Activated CD8-positive, alpha-beta memory T cell treated with anti-CD3 and anti-CD28 coated beads for 36 hours (primary cell): ENCODE measurements at places on chromosomes 1 and 21. TPM values are rescaled to one million over a fixed set of nuclear protein-coding genes. Genes with fewer than 3 reads are reported as not detected.

Gene FAM151A
- not detected for total RNA-seq

Gene C8B
- not detected for total RNA-seq

Gene TFF2
- not detected for total RNA-seq

Gene OR2L8
- not detected for total RNA-seq

Gene CRYBG2
- total RNA-seq, result 2.8 TPM

Gene ZC3H12A
- total RNA-seq, result 33.5 TPM

Gene GPX7
- total RNA-seq, result 27.8 TPM

Gene HSPB7
- total RNA-seq, result not detected

Gene LCE1C
- total RNA-seq, result not detected

Gene HYI
- total RNA-seq, result 5.0 TPM

Gene TMOD4
- 0.78 TPM for total RNA-seq

Gene PTPRC
- total RNA-seq, result 318 TPM

Gene KCNQ4
- 0.25 TPM for total RNA-seq

Gene CHRNB2
- total RNA-seq, result 0.06 TPM

Gene C1orf53
- 1.7 TPM for total RNA-seq

Gene CFHR5
- total RNA-seq, result not detected

Gene GUCA2A
- total RNA-seq, result not detected
